ENCODE measurements at places on chromosomes 7 and 10.

GRCh38 chr10:17737027-17737965, 14.7 kb upstream of the TMEM236 start:
- no peak for DNase-seq

DNA sequence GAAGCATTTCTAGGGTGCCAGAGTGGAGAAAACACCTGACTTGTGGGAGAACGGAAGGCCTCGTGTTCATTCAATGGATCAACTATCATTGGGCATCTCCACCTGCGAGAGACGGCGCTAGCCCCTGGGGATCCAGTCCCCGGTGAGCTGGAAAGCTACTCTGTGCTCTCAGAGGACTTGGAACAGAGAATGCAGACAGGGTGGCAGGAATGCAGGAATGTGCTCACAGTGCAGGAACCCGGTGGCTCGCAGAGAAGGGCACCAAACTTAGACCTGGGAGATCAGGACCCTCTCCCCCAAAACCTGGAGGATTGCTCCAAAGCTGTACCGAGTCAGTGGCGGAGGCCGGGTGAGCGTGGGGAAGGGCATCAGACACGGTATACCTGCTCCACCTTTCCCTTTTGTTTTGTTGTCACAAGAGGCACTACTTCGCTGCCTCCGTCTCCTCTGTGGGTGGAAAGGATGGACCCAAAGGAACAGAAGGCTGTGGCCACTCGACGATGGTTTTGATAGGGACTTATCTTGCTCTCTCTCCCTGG, 569.0 kb upstream of the C7orf33 start:
- DNase-seq: no peak

DNA sequence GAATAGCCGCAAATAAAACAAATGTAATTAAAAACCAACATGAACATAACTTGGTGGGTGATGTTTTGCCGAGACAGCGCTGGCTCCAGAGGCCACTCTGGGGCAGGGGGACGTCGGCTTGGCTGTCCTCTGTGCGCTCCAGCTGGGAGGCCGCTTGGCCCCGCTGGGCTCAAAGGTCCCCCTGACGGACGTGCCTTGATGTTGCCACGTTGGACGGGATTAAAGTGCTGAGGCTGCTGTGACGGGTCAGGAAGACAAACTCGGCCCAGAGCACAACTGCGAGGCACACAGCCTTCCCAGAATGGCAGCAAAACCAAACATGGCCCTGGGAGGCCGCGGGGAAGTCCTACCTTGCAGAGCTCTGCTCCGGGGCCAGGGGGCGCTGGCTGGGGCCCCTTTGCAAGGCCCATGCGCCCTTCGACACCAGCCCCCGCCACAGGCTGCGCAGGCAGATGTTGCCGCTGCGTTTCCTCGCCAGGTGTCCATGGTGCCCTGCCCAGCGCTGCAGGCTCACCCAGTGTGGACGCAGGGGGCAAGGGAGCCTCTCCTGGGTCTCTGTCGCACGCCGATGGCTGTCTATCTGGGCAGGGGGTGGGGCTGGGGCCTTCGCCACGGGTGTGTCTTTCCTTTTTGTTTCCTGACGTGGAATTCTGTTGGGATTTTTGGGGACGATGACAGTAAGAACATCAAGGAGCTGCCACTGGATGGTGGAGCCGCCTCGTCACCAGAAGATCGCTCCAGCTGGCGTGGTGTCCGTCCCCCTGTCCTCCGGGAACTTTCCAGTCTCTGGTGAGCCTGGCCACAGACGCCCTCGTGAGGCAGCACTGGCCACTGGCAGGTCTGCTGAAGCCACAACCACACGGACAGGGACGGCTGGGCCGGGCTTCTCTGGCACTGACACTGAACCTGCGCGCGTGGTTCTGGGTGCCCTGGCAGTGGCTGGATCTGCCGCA, 99.6 kb upstream of the DIP2C start:
- no peak for DNase-seq

GRCh38 chr10:88538048-88538447, 45.1 kb downstream of the RNLS start:
- DNase-seq: no peak

- DNase-seq: no peak
Measured at GRCh38 chr7:116499168-116500077, at the start of gene CAV2. Gene CAV2, plus strand, starts transcription at chr7:116499738. Its CDS starts 44 bp downstream, at chr7:116499782.

GRCh38 chr10:58565271-58565670, 52.6 kb downstream of the BICC1 start:
- DNase-seq: no peak

GRCh38 chr10:17873946-17874345, 64.8 kb downstream of the MRC1 start:
- no peak for DNase-seq

- no peak for DNase-seq
Measured at GRCh38 chr7:95777269-95777668, 4.9 kb downstream of the DYNC1I1 start.

DNA sequence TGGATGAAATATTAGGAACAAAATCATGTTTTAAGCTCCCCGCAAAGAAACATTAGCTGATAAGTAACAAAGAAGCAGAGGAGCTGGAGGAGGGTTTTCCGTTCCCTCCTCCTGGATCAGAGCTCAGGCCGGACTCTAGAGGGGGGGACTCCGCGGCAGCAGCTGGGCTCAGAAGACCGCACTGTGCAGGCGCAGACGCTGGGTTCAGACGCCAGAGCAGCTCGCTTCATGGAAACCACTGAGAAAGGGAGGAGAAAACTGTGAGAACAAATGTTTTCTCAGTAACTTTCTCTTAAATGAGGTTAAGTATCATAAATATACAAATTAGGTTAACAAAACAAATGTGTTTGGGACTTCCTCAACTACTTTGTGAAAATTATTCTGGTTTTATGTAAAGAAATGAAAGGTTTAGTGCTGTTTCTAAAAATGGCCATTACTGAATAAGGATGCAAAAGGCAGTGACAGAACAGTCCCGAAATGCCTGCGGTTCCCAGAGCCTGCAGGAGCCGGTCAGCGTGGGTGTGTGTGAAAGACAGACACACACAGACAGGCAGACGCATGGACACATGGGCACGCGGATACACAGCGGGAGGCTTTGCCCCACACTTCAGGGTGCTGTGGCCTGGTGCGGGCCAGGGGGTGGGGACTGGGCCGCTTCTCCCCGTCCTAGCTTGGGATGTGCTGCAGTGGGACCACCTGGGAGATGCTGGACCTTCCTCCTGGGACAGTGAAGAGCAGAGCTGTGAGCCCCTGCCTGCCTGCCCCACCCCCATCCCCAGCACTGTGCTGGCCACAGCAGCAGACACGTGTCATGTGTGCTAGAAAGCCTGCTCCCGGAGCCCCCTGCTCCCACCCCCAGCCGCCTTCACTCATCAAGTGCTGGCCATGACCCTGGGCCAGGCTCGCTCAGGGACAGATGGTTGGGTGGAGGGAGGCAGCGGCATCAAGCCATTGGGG, 20.3 kb upstream of the ADGRA1 start:
- DNase-seq: no peak

DNA sequence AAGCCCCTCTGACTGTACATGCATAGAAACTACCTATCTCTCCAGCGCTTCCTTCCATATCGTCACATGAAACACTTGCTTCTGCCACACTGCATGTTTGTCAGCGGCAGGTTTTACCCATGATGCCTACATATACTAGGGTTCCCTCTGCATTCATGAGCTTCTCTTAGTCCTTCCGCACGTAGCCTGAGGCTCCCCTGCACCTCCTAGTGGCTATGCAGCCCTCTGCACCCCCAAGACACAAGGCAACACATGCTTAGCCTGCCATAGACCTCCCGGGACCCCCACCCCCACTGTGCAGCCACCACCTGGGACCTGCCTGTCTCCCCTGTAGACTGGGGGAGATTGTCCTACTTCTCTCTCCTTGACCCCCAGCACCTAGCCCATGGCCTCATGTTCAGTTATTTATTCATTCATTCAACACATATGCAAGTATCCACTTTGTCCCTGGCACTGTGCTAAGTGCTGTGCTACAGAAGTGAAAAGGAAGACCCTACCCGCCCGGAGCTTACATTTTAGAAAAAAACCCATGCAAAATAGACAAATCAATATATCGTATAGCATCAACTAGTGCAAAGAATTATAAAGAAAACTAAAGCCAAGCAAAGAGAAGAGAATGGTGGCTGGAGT, 23.5 kb downstream of the TMEM273 start:
- DNase-seq: no peak

GRCh38 chr7:150891740-150892139, 39.4 kb downstream of the AOC1 start:
- DNase-seq: no peak

GRCh38 chr7:112050250-112050881, 155.8 kb downstream of the DOCK4 start:
- DNase-seq: no peak

All from stimulated activated CD8-positive, alpha-beta memory T cell treated with anti-CD3 and anti-CD28 coated beads, Interleukin-4, amount 100 ng/mL, for 1 hour (primary cell).